Stimulated activated CD4-positive, alpha-beta T cell treated with anti-CD3 and anti-CD28 coated beads, Interleukin-4, amount 100 ng/mL, for 48 hours (primary cell): ENCODE measurements at places on chromosomes 13 and 19.
A peak's percentile ranks its signal among the peaks of the same experiment; 100 is the strongest.

- DNase-seq = peak; percentile 62
These were observed 5.3 kb upstream of the CD79A start for GRCh38 chr19:41871573-41872383.

DNA sequence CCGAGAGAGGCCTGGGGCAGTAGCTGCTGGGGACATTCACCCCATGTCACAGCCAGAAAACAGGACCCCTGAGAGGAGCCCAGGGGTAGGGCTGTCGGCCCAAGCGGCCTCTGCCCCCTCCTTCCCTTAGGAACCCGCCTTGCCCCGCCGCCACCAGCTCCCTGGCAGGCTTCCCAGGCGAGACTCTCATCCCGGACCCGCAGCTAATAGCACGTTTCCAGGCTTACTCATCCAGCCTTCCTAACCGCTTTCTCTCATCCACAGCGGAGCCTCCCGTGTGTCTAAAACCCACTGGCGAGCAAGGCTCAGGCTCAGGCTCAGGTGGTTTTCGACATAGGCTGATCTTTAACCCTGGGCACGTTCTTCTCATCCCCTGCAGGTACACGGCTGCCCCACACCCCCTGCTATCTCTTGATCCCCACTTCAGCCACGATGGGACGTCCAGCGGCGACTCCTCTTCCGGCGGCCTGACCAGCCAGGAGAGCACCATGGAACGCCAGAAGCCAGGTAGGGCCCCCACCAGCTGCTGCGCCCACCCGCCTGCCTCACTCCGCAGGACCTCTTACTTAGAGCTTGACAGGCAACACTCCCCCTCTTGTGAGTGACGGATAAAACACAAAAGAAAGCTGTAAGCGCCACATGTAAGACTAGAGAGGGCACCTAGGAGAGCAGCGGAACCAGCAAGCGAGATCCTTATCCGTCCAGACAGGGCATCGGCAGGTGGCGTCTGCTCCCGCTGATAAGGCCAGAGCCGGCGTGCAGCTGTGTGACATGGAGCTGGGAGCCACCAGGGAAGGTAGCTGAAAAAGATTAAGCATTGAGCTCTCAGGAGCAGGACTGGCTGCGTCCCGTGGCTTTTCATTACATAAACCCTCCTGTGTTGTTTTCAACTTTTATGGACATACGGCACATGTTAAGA is 71.3 kb downstream of the DPF1 start:
- DNase-seq = no peak

DNA sequence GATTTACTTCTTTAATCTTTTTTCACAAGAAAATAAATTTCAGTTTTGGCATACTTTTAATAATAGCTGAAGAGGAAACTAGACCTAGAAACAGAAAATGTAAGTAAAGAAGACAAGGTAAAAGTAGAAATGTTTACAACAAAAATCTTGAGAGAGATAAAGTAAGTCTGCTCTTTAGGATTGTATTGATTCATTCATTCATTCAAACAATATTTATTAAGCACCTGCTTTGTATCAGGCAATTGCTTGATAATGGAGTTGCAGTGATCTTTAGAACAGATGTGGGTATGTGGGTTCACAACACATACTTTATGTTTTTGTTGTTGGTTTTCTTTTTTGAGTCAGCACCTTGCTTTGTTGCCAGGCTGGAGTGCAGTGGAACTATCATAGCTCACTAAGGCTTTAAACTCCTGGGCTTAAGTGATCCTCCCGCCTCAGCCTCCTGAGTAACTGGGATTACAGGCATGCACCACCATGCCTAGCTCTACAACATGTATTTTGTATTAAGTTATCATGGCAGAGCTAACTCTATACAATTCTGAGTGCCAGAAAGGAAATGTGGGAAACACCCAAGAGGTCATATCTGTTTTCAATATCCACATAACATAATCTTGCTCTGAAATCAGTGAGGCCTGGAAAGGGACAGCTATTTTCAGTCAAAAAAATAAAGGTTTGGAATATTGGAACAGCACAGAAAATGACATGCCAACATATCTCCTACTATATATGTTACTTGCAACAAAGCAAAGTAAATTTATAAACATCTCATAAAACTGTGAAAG is 8.8 kb upstream of the SPART start:
- no peak for DNase-seq

- DNase-seq = no peak
These were observed 16.3 kb downstream of the KBTBD7 start for GRCh38 chr13:41178040-41178439.

DNA sequence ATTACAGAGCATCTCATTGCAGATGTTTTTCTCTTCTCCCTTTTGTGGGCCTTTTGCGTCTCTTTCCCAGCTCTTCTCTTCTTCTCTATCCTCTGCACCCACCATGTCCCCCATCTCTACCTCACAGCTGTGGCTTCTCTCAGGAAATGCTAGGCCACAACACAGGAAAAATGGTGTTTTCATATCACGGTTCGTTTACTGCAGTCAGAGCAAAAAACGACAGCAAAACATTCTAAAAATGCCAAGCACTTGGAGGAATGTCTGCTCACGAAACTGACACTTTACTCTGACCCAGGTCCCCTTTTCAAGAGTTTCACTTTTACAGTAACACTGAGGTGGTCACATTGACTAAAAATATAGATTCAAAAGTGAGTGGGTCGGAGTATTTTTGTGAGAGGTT is 152.2 kb downstream of the DCT start:
- DNase-seq = no peak

- DNase-seq = no peak
These were observed 10.5 kb downstream of the NACC1 start for GRCh38 chr19:13128583-13128982.

DNA sequence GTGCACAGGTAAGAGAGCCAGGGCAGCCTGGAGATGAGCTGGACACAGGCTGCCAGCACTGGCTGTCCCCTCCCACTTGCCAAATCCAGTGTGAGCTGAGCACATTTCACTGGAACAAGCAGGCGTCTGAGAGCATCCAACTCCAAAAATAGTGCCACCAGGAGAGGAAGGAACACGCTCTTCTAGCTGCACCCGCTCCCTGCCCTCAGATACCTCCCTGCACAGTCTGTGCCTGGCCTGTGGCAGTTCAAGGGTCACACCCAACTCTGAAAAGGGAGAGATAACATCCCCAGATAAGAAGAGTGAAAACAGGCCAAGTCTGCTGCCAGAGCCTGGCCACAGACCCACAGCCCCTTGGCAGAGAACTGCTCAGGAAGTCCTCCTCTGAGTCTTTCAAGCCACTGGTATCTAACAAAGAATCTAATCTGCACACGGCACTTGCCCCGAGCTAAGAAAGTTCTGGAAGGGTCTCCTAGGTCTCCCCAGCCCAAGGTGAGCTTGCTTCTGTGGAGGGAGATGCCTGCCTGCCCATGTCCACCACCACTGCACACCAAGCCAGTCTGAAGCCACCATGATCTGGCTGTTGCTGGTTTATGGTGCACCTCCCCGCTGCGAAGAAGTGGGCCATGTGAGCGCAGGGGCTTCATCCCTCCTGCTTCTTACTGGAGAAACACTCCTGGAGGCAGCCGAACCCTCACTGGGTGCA is 14.7 kb downstream of the ELL start:
- no peak for DNase-seq

GRCh38 chr13:112058941-112059340 is 8.0 kb upstream of the SOX1 start:
- no peak for DNase-seq

DNA sequence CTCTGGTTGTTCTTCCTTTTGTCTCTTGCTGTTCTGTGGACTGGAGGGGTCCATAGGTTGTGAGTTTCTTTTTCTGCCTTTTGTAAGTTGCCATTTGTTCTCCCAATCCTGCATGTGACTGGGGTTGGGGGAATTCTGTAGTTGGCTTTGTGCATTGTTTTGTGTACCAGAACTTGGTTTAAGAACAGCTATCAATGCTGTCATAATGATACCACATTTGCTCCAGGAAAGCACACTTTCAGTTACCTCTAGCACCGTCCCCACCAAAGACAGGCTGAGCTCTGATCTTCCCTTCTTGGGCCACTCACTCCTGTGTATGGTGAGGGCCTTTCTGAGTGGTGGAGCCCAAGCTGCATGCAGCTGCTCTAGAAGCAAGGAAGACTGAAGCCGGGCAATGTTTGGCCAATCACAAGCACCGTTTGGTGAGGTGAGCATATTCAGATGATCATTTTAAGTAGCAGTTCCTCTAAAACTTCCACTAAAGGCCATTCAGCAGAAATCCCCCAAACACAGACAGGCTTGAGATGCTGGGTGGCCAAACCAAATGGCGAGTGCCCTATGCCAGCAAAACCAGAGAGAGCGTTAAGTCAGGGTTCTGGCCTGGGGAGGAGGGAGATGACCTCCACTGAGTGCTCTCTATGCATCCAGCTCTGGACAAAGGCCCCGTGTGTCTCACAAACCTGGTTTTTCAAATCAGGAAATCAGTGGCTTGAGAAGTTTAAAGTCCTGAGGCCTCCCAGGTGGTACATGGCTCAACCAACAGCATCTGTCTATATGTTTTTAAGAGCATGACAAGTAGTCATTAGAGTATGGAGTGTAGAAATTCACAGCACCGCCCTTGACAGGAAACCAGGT is 120.7 kb upstream of the SPATA13 start:
- DNase-seq = no peak

DNA sequence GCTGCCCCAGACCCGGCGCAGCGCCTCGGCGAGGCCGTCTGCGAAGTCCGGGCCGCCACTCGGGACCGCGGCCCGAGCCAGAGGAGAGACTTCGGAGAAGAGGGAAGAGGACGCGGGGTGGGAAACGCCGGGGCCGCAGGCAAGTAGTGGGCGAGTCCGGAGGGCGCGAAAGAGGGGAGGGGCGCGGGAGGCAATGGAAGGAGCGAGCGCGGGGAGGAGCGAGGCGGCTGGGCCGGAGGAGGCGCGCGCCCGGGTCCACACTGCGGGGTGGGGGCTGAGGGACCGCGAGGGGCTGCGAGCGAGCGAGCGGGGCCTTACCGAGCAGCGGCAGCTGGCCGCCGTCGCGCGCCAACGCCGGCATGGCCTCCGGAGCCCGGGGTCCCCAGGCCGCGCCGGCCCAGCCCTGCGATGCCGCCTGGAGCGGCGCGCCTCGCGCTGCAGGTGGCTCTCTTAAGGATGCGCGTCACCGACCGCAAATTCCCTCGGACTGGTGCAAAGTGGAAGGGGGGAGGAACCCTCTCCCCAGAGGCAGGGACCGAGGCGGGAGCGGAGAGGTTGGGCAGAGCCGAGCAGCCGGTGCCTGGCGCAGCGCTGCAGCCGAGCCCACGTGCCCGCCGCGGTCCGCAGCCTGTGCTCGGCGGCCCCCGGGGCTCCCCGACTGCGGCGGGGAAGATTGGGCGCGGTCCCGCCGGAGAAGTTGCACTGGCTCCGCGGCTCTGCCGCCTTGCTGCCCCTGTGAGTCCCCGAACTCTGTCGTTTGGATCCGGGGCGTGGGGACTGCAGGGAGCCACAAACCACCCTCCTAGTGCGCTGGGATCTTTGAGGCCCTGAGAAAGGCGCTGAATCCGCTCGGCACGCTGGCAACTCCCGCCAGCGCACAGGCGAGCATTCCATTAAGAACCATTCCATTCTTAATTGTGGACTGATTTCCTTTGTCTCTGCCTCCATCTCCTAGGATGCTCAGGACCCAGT is at the start of gene FLT3:
FLT3 (minus strand) TSS at position 427 of the 972 bp plus-strand sequence; CDS start at position 361, 66 bp downstream.
- peak; percentile 41 for DNase-seq

GRCh38 chr13:46202188-46202795 is 9.4 kb upstream of the LRRC63 start:
- DNase-seq = no peak

GRCh38 chr19:46626446-46626845 is 1.6 kb upstream of the PTGIR start:
- DNase-seq = no peak

DNA sequence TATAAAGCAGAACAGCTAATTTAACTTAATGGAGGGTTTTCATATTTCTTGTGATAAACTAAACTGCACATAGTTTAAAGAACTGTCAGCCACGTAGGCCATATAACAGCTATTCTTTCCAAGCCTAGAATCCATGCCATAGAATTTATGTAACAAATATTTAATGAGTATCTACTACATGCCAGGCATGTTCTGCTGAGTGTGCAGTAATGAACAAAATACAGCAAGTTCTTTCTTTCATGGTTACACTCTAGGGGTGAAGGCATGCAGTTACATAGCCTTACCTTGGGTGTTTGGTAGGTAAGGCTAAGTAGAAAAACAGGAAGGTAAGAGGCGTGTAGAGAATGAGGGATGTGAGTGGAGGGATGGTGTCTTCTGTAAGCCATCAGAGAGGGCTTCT is 4.6 kb downstream of the URI1 start:
- DNase-seq = no peak

- DNase-seq = no peak
These were observed 817.5 kb upstream of the SLC10A2 start for GRCh38 chr13:103883698-103884097.

- DNase-seq = no peak
These were observed 109.5 kb downstream of the DCT start for GRCh38 chr13:94369972-94370436.

- no peak for DNase-seq
These were observed 5.1 kb downstream of the POU4F1 start for GRCh38 chr13:78598116-78598781.

DNA sequence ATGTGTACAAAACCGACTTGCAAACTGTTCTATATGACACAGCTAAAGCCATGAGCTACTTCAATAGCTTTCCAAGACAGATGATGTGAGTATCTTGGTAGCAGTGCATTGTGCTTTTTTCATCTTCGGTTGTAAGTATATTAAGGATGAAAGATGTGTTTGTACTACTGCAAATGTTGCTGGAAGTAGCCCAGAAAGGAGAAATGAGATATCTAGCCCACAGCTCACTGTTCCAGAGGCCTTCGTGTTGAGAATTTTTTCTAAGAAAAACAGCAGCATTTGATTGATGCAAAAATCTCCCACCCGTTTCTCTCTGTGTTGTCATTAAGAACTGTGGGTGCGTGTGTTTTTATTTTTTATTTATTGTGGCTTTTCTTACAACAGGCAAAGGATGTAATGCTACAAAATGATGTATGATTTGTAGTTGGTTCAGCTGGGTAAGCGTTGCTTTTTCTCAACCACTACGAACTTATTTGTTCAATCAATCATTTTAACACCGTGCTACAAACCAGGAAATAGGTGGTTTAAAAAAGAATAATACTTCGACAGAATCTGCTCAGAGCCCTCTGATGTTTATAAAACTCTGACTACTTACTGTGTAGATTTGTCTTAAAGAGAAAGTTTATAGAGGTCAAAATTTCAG is 41.6 kb upstream of the RFC3 start:
- DNase-seq = no peak

DNA sequence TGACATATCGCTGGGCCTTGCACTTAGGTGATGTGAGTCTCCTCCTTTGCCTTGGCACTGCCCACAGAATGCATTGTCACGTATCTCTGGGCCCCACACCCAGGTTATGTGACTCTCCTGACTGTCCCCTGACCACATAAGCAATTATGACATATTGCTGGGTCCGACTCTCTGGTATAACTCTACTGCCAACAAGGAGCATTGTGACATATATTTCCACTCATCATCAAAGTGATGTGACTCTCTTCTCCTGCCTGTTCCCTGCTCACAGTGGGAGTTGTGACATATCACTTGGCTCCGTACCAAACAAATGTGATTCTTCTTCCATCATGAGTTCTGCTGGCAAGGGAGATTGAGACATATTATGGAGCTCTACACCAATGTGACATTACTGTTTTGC is 15.4 kb upstream of the ZNF681 start:
- no peak for DNase-seq
